T-helper 2 cell treated with Interferon-gamma antibody and Interleukin-4, amounts not matched to agents 100 ng/mL and 5 ng/mL, for 36 hours (primary cell): ENCODE measurements at places on chromosomes 1 and 21. TPM values are rescaled to one million over a fixed set of nuclear protein-coding genes. Genes with fewer than 3 reads are reported as not detected.

GPR89B gene
- 20.7 and 27.0 TPM in 2 replicates for total RNA-seq

IPO9 gene
- total RNA-seq, result 62.8 and 67.4 TPM in 2 replicates

SPATA17 gene
- total RNA-seq, result not detected in 2 replicates

TAS1R1 gene
- total RNA-seq, result not detected in 2 replicates

OLIG2 gene
- not detected in 2 replicates for total RNA-seq

BRDT gene
- total RNA-seq, result not detected in 2 replicates

ILDR2 gene
- total RNA-seq, result 8.5 and 13.6 TPM in 2 replicates

MYOC gene
- not detected in 2 replicates for total RNA-seq

RNF19B gene
- total RNA-seq, result 27.1 and 30.3 TPM in 2 replicates

ZNF648 gene
- total RNA-seq, result not detected in 2 replicates

AADACL4 gene
- total RNA-seq, result not detected in 2 replicates

REN gene
- not detected in 2 replicates for total RNA-seq

STYXL2 gene
- not detected in 2 replicates for total RNA-seq

OR2L5 gene
- not detected in 2 replicates for total RNA-seq

C1QC gene
- total RNA-seq, result not detected in 2 replicates

ENTREP3 gene
- total RNA-seq, result 19.2 and 21.4 TPM in 2 replicates

KCNE2 gene
- total RNA-seq, result not detected in 2 replicates

OR2T29 gene
- not detected in 2 replicates for total RNA-seq

LMOD1 gene
- not detected in 2 replicates for total RNA-seq

C1QTNF12 gene
- total RNA-seq, result 2.9 and 3.2 TPM in 2 replicates

CHIA gene
- total RNA-seq, result not detected in 2 replicates

WDR4 gene
- 44.9 and 49.7 TPM in 2 replicates for total RNA-seq

KRTAP19-1 gene
- not detected in 2 replicates for total RNA-seq

OLFML2B gene
- not detected in 2 replicates for total RNA-seq

MMP23B gene
- 0.82 and 2.5 TPM in 2 replicates for total RNA-seq

CYYR1 gene
- not detected in 2 replicates for total RNA-seq

ACTN2 gene
- total RNA-seq, result 0.05 TPM in 1 of 2 replicates, not detected in the other

CELA3A gene
- total RNA-seq, result not detected in 2 replicates

IFI44 gene
- 61.4 and 65.9 TPM in 2 replicates for total RNA-seq

CLEC20A gene
- total RNA-seq, result not detected in 2 replicates

KCNN3 gene
- total RNA-seq, result 0.07 and 0.09 TPM in 2 replicates

DISP3 gene
- total RNA-seq, result 0.34 and 0.50 TPM in 2 replicates

ESRRG gene
- not detected in 2 replicates for total RNA-seq

B3GALT5 gene
- total RNA-seq, result not detected in 2 replicates

PRKAA2 gene
- not detected in 2 replicates for total RNA-seq

CD101 gene
- total RNA-seq, result 1.2 and 2.0 TPM in 2 replicates

PADI1 gene
- not detected in 2 replicates for total RNA-seq

TSPAN2 gene
- 3.3 and 3.4 TPM in 2 replicates for total RNA-seq

ZNF695 gene
- 0.48 and 0.95 TPM in 2 replicates for total RNA-seq

TTLL7 gene
- 2.4 and 4.0 TPM in 2 replicates for total RNA-seq

RAB3B gene
- 0.05 TPM in 2 replicates for total RNA-seq

CHI3L1 gene
- not detected in 2 replicates for total RNA-seq

LCE1D gene
- not detected in 2 replicates for total RNA-seq

CLIC6 gene
- 0.11 and 0.16 TPM in 2 replicates for total RNA-seq

AQP10 gene
- total RNA-seq, result not detected in 2 replicates

HMGCS2 gene
- total RNA-seq, result not detected in 2 replicates

NUAK2 gene
- 2.9 and 3.5 TPM in 2 replicates for total RNA-seq

PRMT6 gene
- 17.1 and 17.5 TPM in 2 replicates for total RNA-seq

KCNJ9 gene
- total RNA-seq, result not detected in 2 replicates

MYBPH gene
- total RNA-seq, result not detected in 2 replicates

SPRR2E gene
- total RNA-seq, result not detected in 2 replicates
